ENCODE measurements at places on chromosomes 6 and 20.

DNA sequence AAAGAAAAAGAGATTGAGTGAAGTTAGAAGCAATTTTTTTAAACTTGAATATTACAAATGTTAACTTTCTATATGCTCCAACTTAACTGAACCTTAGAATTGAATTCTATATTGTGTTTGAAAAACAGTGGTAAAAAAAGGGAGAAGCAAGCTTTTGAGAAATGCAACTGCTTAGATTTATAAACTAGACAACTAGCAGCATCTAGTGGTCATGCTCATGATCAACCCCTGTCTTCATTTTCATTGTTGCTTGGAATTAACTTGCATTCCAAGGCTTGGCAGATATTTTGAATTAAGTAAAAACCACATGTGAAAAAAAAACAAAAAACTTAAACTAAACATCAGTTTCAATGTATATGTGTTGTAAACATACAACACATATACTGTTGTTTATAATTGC is 113.1 kb downstream of the C6orf58 start:
- DNase-seq: no peak

DNA sequence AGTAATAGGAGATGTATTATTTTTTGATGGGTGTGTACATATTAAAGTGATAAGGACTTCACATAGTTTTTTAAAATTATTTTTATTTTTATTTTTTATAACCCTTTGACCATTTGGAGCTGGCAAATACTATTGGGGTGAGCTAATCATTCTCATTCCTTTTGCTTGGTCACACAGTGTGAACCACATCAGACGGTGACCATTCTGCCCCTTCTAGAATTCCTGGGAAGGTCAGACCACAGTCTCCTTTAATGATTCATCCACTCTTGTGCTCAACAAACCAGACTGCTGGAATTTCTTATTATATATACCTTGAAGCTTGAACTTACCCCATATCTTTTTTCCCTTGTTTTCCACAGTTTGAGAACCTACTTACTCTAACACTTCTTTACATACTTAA is 23.9 kb upstream of the PRL start:
- no peak for DNase-seq

GRCh38 chr20:40278673-40279072 is 410.4 kb downstream of the MAFB start:
- no peak for DNase-seq

GRCh38 chr20:33516882-33517281 is 27.0 kb downstream of the CBFA2T2 start:
- no peak for DNase-seq

DNA sequence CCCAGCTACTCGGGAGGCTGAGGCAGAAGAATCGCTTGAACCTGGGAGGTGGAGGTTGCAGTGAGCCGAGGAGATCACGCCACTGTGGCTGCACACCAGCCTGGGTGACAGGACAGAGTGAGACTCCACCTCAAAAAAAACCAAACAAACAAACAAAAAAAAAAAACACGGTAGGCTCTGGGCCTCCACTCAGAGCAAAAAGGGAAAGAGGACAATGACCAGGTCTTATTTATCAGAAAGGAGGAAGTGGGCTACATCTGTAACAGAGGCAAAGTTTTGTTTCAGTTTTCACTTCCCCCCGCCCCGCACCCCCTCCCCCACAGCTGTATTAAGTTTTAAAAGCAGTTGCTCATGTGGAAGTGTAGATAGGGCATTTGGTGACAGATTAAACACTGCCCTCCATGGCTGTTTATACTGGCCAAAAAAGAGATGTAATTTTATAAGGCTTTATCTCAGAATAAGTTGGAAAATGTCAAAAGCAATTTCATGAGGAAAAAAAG is 114.6 kb downstream of the RCAN2 start:
- no peak for DNase-seq

GRCh38 chr20:49556621-49557020 is 11.3 kb downstream of the PTGIS start:
- no peak for DNase-seq

GRCh38 chr20:23966927-23967615 is 21.5 kb downstream of the GGTLC1 start:
- no peak for DNase-seq

DNA sequence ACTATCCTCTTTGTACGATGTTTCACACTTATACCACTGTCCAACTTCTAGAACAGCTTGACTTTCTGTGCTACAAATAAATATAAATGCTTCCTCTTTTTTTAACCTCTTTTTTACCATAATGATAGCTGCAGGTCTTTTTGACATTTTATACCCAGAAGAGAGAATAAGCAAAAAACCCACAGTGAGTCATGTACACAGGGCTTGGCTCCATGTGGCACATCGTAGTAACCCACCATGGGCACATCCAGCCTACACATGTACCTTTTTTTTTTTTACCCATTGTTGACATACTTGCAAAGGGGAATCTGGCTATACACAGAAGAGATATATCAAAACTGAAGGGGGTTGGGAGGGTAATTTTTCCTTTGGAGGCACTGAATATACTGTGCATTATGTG is 59.5 kb upstream of the RSPO3 start:
- DNase-seq: no peak

DNA sequence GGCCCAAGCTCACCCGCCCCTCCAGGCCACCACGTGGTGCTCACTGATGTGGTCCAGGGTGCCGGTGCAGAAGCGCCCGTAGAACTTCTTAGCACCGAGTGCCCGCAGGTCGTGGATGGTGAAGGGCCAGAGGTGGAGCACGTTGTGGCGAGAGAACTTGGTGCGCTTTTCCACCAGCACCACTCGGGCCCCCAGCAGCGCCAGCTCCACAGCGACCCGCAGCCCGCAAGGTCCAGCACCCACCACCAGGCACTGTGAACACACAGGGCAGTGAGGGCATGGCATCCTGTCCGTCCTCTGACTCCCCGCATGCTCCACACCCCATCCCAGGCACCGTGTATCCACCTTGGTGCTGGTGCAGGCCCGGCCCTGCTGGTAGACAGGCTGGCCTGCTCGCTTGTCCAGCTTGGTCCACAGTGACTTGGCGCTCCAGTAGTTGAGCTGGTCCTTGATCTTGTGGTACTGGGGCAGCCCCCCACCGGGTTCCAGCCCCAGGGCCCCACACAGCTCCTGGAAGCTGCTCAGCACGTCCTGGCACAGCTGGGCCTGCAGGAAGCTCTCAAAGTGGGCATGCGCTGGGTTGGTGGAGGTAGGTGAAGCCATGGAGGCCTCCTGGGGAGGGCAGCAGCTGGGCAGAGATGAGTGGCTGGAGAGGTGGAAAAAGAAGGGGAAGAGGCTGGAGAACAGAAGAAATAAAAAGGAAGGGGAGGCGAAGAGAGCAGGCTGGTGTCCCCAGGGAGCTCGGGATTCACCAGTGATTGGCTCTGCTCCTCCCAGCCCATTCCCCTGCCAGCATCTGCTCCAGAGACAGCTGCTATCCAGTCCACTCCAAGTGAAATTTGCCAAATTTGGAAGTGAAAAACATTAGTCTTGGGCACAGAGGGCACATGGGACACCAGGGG is 1.7 kb downstream of the MICAL1 start:
- no peak for DNase-seq

DNA sequence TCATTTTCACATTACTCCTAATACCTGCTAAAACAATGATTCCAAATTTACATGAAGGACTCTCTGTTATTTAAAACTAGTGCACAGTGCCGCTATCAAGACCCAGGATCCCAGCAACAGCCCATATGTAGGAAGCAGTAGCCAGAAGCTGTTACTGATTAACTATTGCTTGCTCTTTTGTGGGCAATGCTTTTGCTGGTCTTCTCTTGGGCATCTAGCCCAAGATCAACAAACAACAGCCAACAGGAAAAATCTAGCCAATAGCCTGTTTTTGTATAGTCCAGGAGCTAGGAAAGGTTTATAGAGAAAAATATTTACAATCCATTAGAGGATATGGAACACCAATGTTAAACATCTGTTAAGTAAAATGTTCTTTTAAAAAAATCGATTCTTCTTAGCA is 22.1 kb upstream of the TENT5A start:
- DNase-seq: no peak

GRCh38 chr6:52015953-52016352 is 71.5 kb downstream of the PKHD1 start:
- no peak for DNase-seq

GRCh38 chr6:109891924-109892323 is 86.2 kb upstream of the GPR6 start:
- DNase-seq: no peak

- no peak for DNase-seq
These were observed 51.8 kb upstream of the DTNBP1 start for GRCh38 chr6:15714658-15715057.

GRCh38 chr20:13037727-13038126 is 29.0 kb downstream of the SPTLC3 start:
- no peak for DNase-seq

GRCh38 chr20:49993301-49993751 is 10.5 kb downstream of the SNAI1 start:
- no peak for DNase-seq

DNA sequence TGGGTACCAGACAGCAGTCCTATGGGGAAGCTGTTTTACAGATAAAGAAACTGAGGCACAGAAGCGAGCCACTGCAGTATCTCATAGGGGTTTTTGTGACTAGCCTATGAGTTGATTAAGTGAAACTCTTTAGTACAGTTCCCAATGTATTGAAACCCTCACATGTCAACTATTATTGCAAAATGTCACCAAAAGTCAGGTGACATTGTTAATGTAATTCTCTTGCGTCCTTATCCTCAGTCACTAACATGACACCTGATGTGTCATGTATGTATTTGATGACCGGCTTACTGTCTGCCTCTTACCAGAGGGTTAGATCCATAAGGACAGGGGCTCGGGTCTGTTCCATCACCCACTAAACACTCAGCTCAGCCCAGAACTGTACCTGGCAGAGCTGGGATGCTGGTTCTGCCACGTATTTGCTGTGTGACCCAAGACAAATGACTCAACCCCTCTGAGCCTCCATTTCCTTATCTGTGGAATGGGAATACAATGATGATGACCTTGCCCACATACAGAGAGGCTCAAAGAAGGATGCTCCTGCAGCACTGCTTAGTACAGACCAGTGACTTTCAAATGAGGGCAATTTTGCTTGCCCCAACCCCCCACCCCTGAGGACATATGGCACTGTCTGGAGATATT is 32.9 kb downstream of the PREX1 start:
- DNase-seq: no peak

- DNase-seq: no peak
These were observed 1.9 kb downstream of the SGK1 start for GRCh38 chr6:134315974-134316441.

- peak; percentile 35 for DNase-seq
These were observed 58.9 kb downstream of the GMDS start for GRCh38 chr6:2186516-2186915.

Data from stimulated activated CD4-positive, alpha-beta T cell treated with anti-CD3 and anti-CD28 coated beads, Interleukin-15, amount 100 ng/mL, for 24 hours (primary cell).